Myocyte (in vitro differentiated cells): ENCODE measurements at places on chromosomes 2 and 18.
A peak's percentile ranks its signal among the peaks of the same experiment; 100 is the strongest.

DNA sequence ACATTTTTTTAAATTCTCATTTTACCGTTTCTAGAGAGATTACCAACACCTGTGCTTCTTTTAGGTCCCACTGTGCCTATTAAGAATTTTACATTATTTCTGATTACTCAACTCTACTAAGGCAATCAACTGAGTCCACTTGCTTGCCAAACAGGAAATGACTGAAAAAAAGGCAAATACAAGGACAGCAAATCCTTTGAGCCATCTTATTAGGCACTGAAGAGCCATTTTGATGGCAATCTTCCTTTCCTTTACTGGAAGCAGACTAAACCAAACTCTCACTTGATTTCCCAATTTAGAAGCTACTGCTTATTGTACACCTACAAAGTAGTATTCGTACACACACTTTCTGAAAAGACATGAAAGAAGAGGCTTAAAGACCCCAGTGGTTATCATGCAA lies 121.4 kb upstream of the COL3A1 start:
- no peak for DNase-seq

GRCh38 chr2:21035282-21035973 lies 8.4 kb downstream of the APOB start:
- no peak for DNase-seq

DNA sequence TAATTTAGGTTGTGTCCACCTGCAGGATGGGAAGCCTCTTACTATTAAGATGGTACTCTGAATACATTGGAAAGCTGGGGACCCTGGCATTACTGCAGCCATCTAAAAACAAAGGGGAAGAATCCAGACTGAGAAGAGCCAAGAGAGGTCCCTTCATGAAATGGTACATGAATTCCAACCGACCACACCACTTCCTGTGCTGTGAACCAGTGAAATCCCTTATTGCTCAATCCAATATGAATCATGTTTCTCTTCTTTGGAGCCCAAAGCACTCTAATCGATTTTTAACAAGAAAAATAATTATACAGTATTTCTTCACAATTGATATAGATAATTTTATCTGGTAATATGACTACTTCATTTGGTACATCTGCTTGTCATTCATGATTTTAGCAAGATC lies 479.7 kb upstream of the RAB6C start:
- no peak for DNase-seq

DNA sequence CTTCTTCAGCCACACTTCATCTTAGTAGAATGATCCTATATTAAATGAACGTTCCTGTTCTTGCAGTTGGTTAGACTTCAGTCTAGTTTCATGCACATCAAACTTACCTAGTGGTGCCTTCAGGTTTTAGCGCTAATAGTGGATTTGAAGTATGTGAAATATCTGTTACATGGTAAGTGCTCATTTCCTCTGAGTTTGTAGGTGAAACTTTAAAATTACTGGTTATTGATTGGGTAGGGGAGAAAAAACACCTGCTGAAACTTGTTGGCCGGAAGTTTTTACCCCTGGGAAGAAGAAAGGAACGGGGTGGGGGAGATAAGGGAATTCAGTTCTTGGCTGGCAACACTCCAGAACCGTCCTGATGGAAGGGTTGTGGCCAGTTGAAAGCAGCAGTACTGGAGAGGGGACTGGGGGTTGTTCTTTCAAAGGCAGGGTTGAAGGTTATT lies 112.8 kb downstream of the SPTBN1 start:
- no peak for DNase-seq

GRCh38 chr2:191465766-191466420 lies 212.0 kb upstream of the NABP1 start:
- peak; percentile 24 for DNase-seq

GRCh38 chr2:198098386-198098785 lies 294.0 kb downstream of the PLCL1 start:
- no peak for DNase-seq

- DNase-seq, result no peak
These were observed 212.9 kb downstream of the MTX2 start for GRCh38 chr2:176482107-176482506.
